ENCODE measurements at places on chromosomes 13 and 19.

- DNase-seq = peak; percentile 71
These were observed 5.3 kb upstream of the PROZ start for GRCh38 chr13:113152984-113153809.

- DNase-seq = no peak
These were observed 109.5 kb downstream of the DNAJC15 start for GRCh38 chr13:43132911-43133310.

- DNase-seq = no peak
These were observed 138.5 kb downstream of the PCDH9 start for GRCh38 chr13:67091603-67092002.

GRCh38 chr13:99376132-99376531 lies 68.9 kb upstream of the GPR183 start:
- no peak for DNase-seq

DNA sequence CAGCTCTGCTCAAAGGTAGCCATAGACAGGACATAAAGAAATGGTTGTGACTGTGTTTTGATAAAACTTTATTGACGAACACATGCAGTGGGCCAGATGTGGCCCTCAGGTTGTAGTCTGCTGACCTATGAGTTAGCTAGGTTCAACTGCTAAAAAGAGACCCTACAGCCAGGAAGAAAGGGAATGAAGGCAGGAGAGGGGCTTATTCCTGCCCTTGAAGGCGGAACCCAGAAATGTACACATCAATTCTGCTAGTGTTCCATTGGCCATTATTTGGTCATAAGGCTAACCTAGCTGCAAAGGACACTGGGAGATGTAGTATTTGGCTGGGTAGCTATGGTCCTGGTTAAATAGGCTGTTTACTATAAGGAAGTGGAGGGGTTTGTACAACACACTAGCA lies 18.0 kb downstream of the APBA3 start:
- peak; percentile 36 for DNase-seq

DNA sequence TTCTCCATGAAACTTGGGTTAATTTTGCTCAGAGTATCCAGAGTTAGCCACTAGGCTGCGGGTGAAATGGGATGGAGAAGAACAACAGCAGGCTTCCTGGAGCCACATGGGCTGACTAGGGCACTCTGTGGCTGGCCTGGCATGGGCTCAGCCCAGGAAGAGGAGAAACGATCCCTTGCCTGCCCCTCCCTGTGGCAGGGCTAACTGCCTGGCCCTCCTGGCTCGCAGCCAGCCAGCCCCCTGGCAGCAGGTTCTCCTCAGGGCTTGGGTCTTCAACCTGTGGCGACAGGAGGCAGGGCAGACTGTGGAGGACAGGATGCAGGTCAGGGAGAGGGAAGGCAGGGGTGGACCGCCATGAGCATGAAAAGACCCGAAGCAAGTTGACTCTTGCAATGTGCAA lies 78.7 kb upstream of the GPR183 start:
- DNase-seq = no peak

DNA sequence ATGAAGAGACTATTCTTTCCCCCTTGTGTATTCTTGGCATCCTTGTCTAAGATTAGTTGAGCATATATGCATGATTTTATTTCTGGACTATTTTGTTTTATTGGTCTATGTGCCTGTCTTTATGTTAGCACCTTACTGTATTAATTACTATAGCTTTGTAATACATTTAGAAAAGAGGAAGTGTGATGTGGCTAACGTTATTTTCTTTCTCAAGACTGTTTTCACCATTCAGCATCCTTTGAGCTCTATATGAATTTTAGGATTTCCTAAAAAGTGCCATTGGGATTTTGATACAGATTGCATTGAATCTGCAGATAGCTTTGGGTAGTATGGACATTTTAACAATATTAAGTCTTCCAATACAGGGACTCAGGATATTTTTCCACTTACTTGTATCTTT lies 37.5 kb upstream of the PCDH20 start:
- DNase-seq = no peak

DNA sequence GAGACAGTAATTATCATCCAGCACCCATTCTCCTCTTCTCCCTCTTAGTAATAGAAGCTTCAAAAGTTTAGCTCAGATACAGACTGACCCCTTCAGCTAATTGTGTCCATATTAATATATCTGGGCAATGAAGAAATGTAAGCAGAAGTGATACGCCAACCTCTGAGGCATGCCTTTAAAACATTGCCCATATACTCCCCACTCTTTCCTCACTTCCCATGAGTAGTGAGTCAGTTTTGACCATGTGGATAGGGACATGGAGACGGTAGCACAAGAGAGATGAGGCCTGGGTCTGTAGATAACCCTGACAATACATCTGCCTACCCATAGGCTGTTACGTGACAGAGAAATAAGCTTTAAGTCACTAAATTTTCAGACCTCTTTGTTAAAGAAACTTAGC lies 147.6 kb downstream of the KCTD12 start:
- DNase-seq = no peak

- no peak for DNase-seq
These were observed 3.9 kb upstream of the CELF5 start for GRCh38 chr19:3220576-3220975.

DNA sequence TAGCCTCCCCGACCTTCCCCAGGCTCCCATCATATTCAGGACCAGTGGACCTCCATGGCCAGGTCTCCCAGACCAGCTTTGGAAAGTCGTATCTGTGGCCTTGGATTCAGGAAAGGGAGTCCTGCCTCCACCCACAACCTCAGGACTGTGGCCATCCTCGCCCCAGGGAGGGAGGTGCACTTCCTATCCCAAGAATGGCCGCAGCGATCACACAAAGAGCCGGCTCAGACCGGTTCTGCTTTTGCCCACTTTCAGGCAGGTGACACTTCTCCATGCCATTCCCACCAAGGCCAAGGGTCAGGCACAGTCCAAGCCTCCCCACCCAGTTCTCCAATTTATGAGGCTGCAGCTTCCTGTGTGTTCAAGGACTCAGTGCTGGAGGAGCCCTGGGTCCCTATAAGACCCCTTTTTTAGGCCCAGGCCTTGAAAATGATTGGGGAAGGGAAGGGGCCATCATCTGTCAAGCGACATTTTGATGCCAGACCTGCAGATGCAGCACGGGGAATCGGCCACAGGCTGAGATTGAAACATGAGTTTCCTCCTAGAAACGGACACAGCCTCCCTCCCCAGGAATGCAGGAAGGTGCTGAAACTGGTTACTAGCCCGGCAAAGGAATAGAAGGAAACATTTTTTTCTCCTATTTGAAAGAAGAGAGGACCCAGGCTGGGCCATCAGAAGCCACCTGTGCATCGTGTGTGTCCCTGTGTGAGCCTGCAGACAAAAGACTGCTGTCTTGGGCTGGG lies 65.6 kb upstream of the USE1 start:
- DNase-seq = no peak

GRCh38 chr13:22193070-22193469 lies 522.2 kb downstream of the FGF9 start:
- DNase-seq = no peak

DNA sequence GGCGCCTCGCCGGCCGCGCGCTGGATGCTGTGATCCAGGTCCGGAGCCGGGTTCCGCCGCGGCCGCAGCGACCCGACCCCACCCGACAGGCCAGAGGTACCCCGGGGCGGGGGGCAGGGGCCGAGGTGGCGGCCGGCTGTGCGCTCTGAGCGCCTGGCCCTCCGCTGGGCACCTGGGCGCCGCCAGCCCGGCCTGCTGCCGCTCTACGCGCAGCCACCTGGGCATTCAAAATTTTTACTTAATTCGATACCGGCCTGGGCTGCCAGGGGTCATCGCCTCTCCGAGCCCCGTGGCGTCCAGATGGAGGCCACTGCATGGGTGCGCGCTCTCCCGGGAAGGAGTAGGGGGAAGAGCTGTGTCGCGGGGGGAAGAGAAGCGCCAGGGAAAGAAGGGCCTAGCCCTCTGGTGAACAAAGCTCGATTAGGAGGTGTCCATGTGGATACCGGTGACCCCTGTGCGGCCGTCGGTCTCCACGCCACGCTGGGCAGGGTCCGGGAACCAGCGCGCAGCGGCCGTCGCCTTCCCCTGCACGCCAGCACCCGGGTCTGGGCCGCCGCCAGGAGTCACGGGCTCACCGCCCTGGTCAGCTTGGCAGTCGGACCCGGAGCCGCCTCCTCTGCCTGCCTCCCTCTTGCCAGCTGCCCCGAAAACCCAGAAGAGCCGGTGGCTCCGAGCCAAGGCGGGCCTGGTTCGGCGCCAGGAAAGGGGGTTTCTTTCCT lies 666 bp downstream of the BIVM start:
- peak; percentile 10 for DNase-seq

- peak; percentile 97 for DNase-seq
These were observed 2.6 kb upstream of the WIZ start for GRCh38 chr19:15452111-15453047.

GRCh38 chr13:106589716-106590115 lies 21.8 kb upstream of the ARGLU1 start:
- no peak for DNase-seq

- DNase-seq = no peak
These were observed 2.1 kb upstream of the FBXO17 start for GRCh38 chr19:38977445-38978325.

GRCh38 chr19:35430409-35431144 lies 17.5 kb upstream of the FFAR2 start:
- DNase-seq = no peak

GRCh38 chr19:39701291-39701690 lies 3.0 kb upstream of the LGALS14 start:
- no peak for DNase-seq

DNA sequence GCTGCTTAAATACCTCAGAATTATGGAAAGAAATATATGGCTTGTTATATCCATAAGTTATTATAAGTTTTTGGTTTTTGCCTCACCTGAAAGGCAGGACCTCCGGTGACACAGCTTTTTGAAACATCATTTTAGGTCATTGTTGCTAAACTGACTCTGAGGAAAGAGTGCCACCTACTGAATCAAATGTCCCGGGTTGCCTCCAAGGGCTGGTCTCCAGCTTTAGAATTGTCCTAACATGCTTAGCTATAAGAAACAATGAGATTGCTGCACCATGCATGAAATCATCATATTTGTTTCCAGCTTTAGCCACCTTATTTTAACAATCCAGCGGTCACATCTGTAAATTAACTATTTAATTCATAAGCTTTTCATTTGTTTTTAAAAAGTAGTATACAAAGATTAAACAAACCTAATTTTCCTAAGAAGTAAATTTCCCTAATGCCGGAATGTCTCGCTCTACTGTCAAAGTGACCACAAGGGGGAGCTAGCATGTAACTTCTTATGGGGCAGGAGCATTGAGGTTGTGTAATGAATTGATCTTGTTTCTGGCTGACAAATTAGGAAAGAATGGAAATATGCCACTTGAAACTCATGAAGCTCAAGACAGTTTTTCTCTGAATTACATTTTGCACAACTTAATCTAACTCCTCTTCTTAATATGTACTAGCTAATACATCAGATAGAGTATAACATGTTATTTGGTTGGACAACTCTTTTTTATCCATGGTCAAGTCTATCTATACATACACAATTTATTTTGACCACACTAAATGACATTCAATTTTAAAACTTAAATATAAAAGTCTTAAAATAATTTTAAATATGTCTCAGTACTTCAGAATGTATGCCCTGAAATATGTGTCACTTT lies 6.7 kb upstream of the PCDH17 start:
- peak; percentile 30 for DNase-seq

GRCh38 chr19:5186293-5187050 lies 154.1 kb downstream of the PTPRS start:
- DNase-seq = no peak

DNA sequence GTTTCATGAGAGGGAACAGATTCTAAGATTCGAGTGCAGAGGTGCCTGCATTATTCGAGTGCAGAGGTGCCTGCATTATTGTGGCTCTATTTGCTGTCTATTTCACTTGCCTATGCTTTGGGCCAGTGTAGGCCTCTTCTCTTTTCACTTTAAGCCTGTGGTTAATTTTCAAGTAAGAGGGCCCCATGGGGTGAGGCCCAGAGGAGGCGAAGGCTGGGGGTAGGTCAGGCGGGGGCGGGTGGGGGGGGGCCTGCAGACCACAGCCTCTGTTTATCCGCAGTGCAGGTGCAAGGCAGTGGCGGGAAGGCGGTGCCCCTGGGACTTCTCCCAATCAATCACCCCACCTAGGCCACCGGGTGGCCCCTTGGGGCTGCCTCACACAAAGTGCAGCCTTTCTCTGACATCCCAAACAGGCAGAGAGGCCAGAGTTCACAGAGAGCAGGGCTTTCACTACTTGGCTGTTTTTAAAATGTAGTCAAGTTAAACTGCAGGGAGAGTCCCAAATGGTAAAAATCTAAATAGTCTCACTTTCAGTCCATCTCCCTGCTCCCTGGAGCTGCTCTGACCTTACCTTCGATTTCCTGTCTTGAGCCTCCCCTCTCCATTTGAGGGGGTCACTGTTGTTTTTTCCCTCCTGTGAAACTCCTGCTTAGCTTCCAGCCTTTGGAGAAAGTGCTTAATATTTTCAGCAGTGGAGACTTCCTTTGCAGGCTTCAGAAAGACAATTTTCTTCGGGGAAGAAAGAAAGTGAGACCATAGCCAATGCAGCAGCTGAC lies 249.0 kb downstream of the DLEU7 start:
- peak; percentile 8 for DNase-seq

- DNase-seq = no peak
These were observed 27.1 kb upstream of the N4BP2L1 start for GRCh38 chr13:32454886-32455593.

- no peak for DNase-seq
These were observed 32.1 kb downstream of the RASL11A start for GRCh38 chr13:27302643-27303262.

GRCh38 chr19:28051047-28051446 lies 1161.9 kb downstream of the UQCRFS1 start:
- DNase-seq = no peak

DNA sequence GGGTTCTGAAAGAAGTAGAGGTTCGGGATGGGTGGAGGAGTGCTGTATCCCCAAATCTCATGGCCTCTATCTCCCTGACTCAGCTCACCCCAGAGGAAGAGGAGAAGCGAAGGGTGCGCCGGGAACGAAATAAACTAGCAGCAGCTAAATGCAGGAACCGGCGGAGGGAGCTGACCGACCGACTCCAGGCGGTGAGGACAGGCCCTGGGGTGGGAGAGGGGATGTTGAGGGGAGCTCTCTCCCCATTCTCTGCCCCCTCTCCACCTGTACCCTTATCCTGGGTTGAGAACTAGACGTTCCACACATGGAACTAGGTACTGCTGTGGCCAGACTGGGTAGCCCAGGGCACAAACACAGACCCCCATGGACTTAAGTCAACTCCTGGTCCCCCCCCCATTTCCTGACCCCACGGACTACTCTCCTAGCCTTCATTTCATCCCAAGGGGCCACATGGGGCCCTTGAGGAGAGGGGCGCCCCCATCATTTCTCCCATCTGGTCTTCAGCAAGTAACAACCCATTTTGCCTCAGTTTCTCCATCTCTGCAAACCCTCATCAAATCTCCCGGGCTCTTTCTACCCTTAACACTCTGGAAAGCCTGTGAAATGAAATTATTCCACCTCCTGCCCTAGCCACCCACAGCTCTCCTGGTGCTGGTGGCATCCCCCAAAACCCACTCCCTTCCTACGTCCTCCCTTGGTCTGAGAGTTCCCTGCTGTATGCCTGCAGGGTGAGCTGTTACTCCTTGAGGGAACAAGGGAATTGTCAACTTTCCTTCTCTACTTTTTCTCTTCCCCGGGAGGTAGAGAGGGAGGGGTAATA lies 3.5 kb downstream of the FOSB start:
- no peak for DNase-seq

Measured in HuH-7 (cell line).